ENCODE measurements at places on chromosomes 7 and 10.

DNA sequence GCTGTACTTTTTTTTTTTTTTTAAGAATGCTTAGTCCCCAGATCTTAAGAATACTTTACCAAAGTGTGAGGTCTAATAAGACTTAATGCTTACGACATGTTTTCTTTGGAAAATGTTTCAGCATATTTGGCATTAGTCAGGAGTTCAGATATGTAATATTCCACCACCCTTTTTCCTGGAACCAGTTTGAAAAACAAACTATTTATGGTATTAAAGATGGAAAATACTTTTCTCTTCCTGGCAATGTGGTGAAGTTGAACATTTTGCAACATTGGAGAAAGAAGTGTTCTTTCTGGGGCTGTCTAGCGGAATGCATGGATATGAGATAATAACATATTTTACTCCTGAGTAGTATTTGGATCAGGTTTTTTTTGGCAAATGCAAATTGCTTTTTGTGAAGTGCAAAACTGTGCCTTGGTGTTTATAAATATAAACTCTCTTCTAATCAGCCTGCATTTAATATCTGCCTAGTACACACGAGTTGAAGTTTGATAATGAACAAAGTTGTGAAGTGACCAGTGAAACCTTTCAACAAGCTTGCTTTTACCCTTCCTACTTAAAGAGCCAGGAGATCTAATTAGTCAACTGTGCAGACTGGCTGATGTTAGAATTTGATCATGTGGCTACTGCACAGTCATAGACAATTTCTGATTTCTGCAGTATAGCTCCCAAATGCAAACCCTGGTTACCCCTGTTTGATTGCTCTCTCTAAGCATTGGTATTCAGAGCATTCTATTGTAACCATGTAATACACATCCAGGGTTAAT, 20.9 kb downstream of the MAP3K8 start:
- no peak for DNase-seq

DNA sequence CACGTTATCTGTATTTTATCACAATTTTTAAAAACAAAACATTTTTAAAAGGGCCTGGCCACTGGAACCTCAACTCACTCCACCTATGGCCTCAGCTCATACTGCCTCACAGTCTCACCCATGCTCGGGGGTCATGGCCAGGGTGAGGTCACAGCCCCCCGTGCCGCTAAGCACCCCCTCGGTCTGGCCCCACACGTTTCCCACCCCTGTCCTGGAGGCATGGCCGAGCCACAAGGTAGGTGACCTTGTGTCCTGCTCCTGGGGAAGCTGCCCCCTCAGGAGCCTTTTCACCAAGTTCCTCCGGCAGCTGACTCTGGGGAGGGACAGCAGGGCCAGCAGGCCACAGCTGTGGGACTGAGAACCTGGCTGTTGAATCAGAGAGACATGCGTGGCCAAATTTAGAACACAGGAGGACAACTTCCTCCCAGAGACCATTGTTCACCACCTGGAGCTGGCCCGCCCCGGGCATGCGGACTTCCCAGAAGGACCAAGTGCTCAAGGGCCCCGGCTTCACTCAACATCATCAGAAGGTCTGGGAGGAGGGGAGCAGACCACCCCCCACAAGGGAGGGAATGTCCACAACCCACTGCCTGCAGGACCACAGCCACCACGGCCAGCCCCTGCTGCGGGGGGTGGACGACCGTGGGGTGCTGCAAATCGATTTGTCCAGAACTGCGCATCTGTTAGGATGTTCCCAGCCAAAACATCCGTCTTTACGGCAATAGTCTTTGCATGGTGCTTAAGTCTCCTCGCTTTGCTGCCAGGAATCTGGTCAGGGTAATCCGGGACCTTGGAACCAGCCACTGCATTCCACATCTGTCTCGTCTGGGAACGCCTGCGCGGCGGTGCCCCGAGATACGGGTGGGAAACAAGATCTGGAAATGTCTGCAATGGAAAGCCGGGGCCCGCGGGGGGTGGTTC, 48.6 kb upstream of the PDGFA start:
- no peak for DNase-seq

- no peak for DNase-seq
Observed at GRCh38 chr10:5557799-5558771, 33.3 kb downstream of the CALML3 start.

GRCh38 chr10:5184987-5185775, at the start of gene AKR1C8:
AKR1C8 (minus strand) TSS chr10:5185150; CDS start chr10:5185104, 46 bp downstream.
- no peak for DNase-seq

DNA sequence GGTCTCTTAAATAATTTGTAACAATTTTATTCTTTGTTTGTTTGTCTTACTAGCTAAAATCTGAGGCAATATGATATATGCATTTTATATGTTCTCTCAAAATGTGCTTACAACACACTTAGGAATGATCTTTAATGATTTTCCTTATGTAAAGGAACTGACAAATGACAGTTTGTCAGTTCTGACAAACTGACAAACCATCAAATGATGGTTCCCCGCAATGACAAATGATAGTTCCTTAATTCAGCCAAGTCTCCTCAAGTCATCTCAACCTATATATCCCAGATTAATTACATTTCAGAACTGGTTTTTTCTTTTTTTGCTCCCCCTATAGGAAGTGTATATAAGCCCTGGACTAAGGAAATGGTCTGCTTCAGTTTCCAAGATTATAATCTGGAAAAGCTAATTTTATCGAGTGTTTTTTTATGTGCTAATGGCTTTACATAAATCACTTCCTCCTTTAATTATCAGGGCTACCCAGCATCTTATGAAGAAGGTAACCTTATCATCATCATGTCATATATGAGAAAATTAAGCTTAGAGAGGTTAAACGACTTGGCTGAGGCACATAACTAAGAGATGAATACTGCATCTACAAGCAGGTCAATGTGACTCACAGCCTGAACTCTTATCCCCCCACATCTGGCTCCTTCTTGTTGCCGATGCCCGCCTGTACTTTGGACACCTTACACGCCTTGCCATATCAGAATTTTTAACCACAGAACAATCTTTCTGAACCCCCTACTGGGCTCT, 75.1 kb downstream of the RELN start:
- no peak for DNase-seq

DNA sequence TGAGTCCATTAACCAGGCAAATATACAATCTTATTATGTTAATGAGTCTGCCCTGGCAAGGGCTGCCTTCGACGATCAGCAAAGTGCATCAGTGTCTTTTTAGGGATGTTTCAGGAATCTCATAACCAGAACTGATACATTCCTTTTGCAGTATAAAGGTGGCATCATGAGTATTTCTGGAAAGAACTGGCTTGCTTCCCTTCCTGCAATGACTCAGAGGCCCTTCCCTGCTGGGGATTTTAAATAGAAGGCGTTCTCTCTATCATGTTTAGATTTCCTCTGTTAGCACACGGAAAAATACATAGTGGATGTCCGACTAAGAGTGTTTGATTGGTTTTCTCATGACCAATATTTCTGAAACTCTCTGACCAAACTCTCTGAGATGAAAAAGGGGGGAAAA, 1.8 kb downstream of the NPS start:
- DNase-seq, result no peak

GRCh38 chr7:135158874-135159273, 11.0 kb downstream of the TMEM140 start:
- no peak for DNase-seq

DNA sequence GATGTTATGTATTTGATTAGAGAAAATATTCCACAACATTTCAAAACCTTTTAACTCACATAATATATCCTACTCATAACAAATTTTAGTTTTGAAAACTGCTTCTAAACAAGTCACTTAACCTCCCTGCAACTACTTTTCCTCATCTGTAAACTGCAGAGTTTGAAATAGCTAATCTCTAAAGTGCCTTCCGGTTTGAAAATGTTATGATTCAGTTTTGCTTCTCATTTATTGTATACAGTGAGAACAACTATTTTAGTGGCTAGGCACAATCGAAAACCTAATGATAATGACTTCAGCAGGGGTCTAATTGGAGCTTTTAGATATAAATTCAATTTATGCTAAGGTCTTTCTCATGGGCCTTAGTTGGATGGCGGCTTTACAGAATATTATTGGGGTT, 30.7 kb upstream of the TEX47 start:
- no peak for DNase-seq

- no peak for DNase-seq
Observed at GRCh38 chr10:49273626-49274025, 25.3 kb upstream of the C10orf71 start.

GRCh38 chr7:66867198-66867790, 53.7 kb upstream of the TMEM248 start:
- DNase-seq, result no peak
